ENCODE measurements at places on chromosomes 5 and 9.
A peak's percentile ranks its signal among the peaks of the same experiment; 100 is the strongest.

GRCh38 chr5:142669477-142669876 lies 16.4 kb downstream of the FGF1 start:
- DNase-seq = no peak

DNA sequence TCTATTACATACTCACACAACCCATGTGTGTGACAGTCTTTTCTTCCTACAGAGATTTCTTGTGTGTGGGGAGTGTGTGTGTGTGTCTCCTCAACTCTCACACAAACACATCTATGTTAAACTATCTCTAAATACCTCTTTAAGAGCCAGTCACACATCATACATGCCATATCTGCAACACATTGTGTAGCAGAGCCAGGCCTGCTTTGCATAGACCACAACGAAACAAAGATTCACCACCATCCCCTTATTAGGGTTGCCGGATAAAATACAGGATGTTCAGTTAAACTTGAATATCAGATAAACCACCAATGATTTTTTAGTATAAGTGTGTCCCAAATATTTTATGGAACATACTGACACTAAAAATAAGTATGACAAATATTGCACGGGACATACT lies 2.3 kb downstream of the FAM170A start:
- DNase-seq = no peak

GRCh38 chr5:131280417-131280816 lies 16.6 kb downstream of the CDC42SE2 start:
- DNase-seq = no peak

DNA sequence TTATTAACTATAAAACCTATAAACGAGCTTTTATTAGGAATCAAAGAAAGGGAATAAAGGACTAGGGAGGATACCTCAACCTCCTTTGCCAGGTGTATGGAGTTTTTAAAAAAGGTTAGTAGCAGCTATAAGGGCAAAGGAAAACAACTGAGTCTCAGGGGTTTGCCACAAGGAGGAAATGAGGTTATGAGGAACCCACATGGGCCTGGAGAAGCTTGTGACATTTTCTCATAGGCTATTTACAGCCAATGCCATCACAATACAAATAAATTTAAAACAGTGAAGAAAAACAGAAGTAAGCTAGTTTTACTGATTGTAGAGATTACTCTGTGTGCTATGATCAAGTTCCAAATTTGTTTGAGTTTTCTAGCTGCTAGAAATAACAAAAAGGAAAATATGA lies 92.6 kb downstream of the CDKN2A start:
- no peak for DNase-seq

DNA sequence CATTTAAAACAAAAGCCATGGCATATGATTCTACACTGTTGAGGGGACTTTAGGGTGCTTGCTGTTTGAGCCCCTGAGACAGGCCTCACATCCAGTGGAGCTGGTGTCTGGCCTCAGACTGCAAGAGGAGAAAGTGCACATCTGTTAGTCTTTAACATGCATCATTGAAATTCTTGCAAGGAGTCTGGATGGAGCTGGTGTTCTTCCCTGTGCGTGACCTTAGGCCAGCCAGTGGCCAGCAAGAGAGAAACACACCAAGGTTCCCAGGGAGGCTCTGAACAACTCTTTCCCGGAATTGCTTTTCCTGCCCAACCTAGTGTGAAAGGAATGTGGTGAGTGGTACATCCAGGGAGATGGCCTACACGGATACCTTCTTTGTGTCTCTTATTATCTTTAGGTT lies 282.8 kb upstream of the TNC start:
- DNase-seq = no peak

GRCh38 chr9:31500422-31500821 lies 884.0 kb upstream of the ACO1 start:
- DNase-seq = no peak

DNA sequence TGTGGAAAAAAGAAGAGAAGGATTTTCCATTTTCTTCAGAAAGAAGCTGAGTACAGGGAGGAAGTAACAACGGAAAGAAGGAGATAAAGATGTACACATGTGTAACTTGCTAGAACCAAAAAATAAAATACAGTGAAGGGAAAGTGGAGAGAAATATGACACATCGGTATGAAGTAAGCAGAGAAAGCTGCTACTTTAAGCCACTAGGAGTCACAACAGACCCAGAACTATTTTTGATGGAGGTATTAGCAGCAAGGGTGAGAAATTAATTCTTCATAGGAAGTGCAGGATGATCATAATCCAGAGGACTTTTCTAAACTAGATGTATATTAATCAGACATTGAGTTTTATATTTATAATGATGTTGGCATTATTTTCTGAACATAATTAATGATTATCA lies 88.5 kb downstream of the FAM174A start:
- no peak for DNase-seq

DNA sequence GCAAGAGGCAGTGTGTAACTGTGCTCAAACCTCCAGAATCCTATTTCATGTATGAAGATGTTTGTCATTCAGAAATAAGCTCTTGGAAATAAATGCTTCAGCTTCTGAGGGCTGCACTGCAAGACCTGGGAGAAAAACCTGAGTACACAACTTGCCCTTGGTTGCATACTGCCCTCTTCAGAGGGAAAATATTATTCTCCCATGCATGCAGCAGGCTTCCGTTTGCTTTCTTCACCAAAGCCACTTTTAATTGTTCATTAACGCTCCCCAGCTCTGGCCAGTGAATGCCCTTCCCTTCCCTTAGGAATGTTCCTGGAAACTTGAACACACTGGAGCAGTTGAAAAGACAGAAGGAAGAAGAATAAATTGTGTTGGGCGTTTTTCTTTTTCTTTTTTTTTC lies 2.5 kb upstream of the WHRN start:
- DNase-seq = no peak

DNA sequence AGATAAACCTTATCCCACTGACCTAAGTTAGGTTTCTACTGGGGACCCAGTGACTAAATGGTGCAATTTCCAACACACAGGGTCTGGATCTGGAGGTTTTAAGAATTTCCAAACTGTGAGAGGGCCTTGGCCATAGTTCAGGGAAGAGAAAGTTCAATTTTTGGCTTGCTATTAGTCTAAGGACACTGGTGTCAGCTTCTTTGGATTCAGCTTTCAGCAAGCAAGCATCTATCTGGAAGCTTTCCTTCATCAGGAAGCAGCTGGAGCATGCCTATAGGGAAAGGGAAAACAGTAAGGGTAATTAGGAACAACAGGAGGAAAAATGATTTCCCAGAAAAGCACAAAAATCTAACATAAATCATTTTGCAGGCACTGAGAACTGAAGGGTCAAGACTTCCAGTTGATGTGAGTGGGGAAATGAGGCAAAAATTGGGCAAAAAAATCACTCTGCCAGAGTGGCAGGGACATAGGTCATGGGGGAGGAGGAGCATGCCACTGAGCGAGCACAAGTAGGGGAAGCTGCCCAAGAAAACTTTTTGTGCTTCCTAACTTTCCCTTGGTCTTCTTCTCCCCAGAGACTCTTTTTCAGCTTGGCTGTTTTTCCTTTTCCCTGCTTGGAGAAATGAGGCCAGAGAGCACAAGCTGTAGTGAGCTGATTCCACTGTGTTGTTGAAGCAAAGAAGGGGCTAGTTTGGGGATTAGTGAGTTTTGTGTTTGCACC lies 299.6 kb downstream of the FGF10 start:
- no peak for DNase-seq

GRCh38 chr9:21982861-21983560 lies 11.2 kb downstream of the CDKN2A start:
- no peak for DNase-seq

DNA sequence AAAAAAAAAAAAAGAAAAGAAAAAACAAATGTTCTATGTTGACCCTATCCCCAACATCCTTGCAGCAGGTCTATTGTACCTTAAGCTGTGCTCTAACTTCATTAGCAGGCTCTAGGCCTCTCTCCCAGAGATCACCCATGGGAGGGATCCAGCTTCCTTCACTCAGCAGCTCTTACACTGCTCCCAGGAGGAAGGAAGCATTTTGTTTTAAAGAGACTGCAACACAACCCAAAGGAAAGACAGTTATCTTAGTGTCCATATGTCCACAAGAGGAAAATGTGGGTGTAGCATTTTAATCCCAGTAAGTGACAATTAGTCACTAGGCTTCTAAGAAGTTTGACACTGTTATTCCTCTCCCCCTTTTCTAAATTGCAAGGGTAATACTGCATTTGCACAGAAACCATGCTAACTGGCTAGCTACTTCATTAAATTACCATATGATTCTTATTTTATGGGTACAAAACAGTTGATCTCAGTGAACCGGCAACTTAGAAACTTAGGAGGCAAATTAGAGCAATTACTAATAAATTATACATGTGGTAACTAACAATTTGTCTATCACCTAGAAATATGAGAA lies 58.8 kb downstream of the MARCHF3 start:
- DNase-seq = no peak

DNA sequence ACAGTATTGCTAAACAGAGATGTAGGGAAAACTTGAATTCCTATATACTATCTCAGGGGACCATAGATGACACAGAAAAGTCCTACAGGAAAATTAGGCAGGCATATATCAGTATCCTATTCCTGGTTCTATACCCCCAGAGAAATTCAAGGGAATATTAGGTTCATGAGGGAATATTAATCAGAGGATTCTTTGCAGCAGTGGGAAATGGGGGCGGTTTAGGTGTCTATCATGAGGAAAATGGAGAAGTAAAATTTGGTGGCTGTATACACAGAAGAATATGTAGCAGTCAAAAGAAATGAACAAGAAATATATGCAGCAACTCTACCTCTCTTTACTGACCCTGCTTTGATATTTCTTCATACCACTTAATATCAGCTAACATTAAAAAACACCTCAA lies 20.0 kb downstream of the SPTLC1 start:
- DNase-seq = no peak

DNA sequence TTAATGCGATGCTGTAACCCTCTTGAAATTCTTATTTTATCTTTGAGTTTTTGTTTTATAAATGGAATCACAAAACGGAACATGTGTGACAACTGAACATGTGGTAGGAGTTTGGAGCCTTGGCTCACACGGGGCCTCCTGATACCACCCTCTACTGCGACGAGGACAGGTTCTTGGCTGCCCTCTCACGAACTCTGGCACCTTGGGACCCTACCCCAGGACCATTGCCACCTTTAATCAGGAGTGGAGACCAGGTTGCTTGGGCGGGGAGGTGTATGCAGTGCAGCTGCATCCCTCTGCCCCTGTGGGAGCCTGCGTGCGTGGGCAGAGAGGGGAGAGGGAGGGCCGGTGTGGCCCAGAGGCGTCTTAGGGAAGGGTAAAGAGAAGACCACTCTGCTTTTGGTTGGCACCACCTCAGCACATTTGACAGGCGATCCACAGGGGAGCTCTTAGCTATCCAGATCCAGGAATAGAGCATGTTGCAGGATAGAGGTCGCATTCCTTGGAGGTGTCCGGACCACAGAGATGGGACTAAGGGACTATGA lies 753.9 kb upstream of the PTPRD start:
- no peak for DNase-seq

GRCh38 chr9:85212887-85213286 lies 528.9 kb downstream of the AGTPBP1 start:
- DNase-seq = peak; percentile 10

DNA sequence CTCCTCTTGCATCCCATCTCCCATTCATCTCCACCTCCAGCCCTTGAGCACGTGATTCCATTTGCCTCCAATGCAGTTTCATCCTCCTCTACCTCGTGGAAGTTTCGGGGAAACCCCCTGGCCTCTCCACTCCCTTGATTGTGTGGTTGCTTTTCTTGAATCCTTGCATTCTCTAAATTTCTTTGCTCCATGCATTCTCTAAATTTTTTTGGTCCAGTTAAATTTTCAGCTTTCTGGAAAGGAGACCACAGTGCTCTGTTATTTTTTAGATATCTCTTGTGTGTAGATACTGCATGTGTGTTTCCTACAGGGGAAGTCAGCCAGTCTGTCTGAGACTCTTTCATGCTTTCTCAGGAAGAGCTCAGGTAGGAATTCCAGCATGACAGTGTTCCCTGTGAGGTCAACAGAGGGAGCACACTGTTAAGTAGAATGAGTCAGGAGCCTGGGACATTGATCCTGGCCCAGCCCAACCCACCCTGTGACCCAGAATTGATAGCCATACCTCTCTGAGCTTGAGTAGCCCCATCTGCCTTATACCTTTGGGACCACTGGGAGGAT lies 52.8 kb downstream of the AMBP start:
- no peak for DNase-seq

DNA sequence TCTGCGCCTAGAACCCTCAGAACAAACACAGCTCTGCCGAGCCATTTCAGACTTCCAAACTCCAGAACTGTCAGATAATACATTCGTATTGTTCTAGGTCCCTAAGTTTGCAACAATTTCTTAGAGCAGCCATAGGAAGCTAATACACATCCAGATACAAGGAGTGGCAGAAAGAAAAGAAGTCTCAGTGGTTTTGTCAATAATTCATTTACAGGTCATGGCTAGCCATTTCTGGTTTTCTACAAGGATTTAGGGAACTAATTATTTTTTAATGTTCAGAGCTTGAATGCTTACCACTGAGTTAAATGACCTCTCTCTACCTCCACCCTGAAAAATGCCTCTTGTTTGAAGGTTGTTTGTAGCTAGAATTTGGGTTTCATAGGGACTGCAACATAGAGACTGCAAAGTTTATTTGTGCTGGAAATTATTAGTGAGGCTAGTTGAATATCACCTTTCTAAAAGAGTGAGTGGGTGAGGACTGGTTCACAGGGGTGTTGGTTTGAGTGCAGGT lies 15.5 kb upstream of the ERMP1 start:
- DNase-seq = no peak

DNA sequence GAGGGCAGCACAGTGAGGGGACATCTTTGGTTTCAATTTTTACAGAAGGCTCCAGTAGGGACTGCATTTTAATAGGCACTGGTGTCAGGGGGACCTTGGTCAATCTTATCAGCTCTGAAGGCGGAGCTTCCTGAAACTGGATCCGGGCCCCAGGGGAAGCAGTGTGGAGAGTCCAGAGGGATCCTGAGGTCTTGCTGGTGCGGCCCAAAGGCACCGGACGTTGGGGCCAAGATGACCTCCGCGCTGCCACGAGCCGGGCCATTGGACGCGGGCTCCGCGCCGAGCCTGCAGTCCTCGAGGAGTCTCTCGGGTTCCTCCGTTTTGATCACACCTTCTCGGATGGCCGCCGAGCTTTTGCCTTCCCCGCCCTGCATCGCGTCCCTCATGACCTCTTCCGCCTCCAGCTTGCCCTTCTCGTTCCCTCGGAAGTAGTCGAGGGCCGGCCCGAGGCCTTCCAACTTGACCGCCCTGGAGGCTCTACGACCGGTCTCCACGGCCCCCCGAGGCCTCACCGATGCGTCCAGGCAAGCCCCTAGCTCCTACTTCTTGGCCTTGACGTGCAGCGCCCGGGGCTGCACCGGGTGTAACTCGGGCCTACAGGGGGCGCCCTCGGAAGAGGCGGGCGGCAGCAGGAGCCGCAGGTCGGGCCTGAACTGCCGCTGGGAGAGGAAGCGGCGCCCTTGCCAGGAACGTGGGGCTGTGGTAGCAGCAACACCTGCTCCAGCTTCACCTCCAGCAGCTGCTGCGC lies 18.8 kb downstream of the C5orf52 start:
- DNase-seq = peak; percentile 46

- DNase-seq = no peak
Observed at GRCh38 chr9:132757016-132757415, 86.8 kb downstream of the GTF3C4 start.

DNA sequence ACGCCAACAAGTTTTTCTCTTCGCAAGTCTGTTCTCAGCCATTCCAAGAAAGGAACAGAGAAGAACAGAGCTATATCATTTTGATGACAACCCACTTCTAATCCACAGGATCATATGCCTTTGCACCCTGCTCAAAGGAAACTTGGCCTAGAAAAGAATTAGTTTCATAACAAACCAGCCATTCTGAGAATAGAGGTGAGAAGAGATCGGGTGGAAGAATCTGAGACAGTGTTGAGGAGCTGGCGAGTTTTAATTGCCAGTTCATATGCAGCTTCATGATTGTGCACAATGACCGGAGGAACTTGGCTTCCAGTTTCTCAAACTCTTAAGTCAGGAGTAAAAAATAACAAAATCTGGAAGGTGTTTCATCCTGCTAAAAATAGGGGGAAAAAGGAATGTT lies 380.0 kb downstream of the NR2F1-AS1 start:
- no peak for DNase-seq
